ENCODE measurements at places on chromosomes 13 and 19.

GRCh38 chr13:84870190-84870589, 929.0 kb downstream of the SLITRK6 start:
- no peak for DNase-seq

DNA sequence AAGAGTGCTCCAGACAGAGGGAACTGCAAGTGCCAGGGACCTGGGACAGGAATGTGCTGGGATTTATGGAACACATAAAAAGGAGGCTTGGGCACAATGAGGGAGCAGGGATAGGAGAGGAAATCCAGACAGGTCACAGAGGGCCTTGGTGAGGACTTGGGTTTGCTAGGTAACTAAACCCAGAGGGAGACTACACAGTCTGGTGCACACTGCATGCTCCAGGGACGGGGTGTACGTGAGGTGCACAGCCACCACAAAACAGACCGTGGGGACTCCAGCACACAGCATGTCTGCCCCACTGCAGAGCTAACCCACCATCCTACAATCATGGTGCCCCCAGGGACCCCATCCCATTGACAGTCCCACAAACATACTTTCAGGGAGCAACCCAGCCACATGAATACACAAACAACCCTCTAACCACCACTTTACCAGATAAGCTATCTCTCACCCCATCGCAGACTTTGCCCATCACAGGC, 5.5 kb upstream of the ZFP36 start:
- DNase-seq, result no peak

DNA sequence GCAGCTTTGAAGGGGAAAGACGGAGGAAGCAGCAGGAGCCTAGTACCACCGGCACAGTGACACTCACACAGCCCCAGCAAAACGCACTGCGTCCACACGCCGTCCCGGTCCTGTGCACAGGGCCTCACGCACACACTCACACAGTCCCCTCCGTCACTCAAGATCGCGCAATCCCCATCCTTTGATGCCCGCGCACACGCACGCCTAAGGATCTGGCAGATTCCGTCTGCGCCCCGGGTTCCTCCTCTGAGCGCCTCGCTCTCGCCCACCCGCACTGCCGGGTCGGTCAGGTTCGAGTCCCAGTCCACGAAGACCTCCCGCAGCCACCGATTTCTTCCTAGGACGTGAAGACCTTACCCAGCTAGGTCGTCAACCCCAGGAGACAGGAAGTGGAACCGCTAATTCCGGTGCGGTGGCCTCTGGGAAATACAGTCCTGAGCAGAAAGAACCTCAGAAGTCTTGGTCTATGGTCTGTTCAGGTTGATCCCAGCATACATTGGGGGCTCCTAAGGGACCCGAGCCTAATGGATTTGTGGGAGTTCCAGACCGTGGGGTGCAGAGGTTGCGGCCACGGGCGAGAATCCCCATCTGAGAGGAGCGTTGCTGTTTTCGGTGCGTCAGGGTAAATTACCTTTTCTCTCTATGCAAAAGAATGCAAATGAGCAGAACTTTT, at the start of gene ZNF780B:
Gene ZNF780B, minus strand, starts transcription at position 400 of the 673 bp plus-strand sequence. CDS start 5,899 bp downstream, outside the sequence.
- DNase-seq, result peak; percentile 65

- DNase-seq, result no peak
Measured at GRCh38 chr13:99331881-99332293, 24.7 kb upstream of the GPR183 start.

GRCh38 chr19:9043524-9043923, 33.3 kb upstream of the MUC16 start:
- DNase-seq, result no peak

- DNase-seq, result no peak
Measured at GRCh38 chr13:48624016-48624415, 29.7 kb upstream of the CYSLTR2 start.

- no peak for DNase-seq
Measured at GRCh38 chr19:44142059-44142433, 692 bp downstream of the ZNF234 start.

- DNase-seq, result no peak
Measured at GRCh38 chr13:58500938-58501337, 869.4 kb downstream of the PCDH17 start.

- no peak for DNase-seq
Measured at GRCh38 chr13:53201454-53202225, 173.0 kb downstream of the OLFM4 start.

DNA sequence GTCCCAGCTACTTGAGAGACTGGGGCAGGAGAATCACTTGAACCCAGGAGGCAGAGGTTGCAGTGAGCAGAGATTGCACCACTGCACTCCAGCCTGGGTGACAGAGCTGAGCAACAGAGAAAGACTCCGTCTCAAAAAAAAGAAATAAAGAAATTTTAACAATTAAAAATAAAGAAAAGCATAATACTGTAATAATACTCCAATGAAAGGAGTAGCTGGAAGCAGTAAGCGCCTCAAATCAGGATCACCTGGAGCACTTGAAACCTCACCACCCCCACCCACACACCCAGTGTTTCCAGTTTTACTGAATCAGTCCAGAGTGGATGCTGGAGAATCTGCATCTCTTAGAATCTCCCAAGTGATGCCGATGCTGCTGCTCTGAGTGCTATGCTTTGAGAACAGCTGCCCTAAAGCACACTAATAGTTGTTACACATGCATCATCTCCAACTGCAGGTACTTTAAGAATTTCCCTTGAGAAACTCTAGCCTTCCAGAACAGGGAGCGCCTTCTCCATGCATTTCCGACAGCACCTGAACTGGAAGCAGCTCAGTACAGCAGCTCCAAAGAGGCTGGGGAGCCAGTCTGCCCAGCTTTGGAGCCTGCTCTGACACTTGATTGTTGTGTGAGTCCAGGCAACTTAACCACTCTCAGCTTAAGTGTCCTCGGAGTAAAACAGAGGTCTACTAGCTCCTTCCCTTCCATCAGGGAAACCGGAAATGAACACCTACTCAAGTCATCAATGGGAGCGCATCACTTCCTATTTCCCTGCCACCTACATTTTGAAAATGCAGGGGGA, 2.9 kb downstream of the ABCC4 start:
- no peak for DNase-seq

- DNase-seq, result no peak
Measured at GRCh38 chr19:5074407-5074806, 105.5 kb downstream of the KDM4B start.

DNA sequence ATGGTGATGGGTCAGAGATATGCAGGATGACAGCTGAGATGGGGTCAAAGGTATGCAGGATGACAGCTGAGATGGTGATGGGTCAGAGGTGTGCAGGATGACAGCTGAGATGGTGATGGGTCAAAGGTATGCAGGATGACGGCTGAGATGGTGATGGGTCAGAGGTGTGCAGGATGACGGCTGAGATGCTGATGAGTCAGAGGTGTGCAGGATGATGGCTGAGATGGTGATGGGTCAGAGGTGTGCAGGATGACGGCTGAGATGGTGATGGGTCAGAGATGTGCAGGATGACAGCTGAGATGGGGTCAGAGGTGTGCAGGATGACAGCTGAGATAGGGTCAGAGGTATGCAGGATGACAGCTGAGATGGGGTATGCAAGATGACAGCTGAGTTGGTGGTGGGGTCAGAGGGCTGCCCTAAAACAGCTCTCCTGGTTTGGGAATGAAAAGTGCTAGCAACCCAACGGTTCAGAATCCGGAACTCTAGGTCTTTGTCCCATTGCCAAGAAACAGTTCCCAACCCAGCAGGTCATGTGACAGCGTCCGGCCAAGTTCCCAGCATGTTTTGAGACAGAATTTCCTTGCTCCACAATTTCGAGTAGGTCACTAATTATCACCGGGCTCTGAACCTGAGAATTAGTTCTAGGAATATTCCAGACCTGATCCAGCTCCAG, 3.2 kb downstream of the SELENOW start:
- DNase-seq, result no peak

DNA sequence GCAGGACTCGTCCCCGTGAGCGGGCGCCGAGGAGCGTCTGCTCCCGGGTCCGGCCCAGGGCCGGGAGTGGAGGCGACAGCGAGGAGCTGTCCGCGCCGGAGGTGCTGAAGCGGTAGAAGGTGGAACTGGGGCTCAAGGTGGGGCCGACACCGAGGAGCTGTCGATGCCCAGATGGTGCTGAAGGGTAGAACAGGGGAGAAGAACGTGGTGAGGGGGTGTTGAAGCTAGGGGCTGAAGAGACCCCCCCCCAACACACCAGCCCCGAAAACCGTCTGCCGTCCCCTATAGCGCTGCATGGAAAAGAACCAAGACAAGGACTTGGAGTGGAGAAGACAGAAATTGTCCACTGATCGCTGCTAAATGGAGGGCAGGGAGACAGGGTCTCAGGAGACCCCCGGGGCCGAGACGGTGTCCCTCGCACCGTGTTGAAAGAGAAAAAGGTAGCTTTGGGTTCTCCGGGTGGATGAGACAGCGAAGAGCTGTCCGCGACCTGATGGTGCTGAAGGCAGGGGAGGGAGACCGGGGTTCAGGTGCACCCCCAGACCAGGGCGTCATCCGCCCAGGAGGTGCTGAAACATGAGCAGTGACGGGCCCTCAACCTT, 7.1 kb upstream of the PDE4C start:
- DNase-seq, result peak; percentile 22

- DNase-seq, result no peak
Measured at GRCh38 chr13:39406688-39407087, 196.3 kb downstream of the LHFPL6 start.

- DNase-seq, result no peak
Measured at GRCh38 chr13:88925954-88926353, 1254.8 kb downstream of the SLITRK5 start.

DNA sequence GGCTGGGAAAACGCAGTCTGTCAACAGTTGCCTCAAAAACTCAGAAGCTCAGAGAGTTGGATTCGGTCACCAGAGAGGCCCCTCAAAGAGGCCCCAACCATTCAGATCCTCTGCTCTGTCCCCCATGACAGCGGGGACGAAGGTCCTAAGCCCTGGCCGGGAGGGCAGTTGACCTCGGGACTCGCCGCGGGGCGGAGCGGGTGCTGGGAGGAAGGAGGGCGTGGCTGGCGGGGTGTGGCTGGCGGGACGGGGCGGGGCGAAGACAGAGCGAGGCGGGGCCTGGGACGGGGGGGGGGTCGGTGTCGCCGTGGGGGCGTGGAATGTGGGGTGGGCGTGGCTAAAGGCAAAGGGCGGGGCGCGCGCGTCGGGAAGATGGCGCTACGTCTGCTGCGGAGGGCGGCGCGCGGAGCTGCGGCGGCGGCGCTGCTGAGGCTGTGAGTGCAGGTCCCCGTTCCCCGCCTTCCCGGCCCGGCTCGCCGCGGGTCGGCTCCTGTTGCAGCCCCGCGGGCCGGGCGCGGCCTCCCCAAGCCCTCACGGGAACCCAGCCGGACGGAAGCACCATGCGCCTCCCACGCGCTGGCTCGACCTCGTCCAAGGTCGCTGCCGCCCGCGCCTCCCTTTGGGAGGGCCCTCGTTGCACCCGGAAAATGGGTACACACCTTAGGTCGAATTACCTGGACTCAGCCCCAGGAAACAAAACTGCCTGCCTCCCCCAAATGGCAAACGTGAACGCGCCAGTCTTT, 105.2 kb downstream of the TM9SF2 start:
- DNase-seq, result peak; percentile 93

DNA sequence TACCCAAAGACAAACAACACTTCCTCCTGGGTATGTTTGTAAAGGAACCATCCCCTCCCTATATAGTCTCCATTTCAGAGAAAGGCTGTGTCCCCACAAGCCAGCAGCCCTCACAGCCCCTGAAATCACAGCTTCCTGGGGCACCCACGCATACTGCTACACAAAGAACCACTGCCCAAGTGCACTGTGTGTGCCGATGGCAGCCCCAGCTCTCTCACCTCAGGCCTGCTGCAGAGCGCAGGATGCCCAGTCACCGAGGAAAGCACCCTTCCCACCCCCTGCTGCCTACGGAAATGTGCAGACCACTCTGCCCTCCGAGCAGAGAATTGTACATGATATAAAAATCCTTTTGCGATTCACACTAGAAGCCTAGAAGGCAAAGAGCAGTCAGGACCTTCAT, 39.4 kb downstream of the SOHLH2 start:
- DNase-seq, result no peak

GRCh38 chr19:38107129-38107528, 116.9 kb downstream of the DPF1 start:
- no peak for DNase-seq

DNA sequence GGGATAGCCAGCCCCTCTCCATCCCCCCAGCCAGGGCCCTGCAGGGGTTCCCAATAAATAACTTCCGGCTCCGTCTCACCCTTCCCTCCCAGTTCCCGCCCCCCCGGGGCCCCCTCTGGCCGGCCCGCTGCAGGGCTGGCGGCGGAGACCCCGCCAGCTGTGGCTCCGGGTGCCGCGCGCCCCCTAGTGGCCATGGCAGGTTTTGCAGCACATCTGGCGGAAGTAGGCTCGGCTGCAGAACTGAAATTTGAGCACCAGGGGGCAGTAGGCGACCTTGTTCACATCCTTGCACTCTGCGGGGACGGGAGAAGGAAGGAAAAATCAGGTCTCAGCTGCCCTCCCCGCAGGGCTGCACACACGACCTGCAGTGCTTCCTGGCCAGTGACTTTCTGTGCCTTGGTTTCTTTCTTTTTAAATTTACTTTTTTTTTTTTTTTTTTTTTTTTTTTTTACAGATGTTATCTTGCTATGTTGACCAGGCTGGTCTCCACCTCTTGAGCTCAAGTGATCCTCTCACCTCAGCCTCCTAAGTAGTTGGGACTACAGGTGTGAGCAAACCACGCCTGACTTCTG, 3.6 kb upstream of the MYO1F start:
- peak; percentile 86 for DNase-seq

DNA sequence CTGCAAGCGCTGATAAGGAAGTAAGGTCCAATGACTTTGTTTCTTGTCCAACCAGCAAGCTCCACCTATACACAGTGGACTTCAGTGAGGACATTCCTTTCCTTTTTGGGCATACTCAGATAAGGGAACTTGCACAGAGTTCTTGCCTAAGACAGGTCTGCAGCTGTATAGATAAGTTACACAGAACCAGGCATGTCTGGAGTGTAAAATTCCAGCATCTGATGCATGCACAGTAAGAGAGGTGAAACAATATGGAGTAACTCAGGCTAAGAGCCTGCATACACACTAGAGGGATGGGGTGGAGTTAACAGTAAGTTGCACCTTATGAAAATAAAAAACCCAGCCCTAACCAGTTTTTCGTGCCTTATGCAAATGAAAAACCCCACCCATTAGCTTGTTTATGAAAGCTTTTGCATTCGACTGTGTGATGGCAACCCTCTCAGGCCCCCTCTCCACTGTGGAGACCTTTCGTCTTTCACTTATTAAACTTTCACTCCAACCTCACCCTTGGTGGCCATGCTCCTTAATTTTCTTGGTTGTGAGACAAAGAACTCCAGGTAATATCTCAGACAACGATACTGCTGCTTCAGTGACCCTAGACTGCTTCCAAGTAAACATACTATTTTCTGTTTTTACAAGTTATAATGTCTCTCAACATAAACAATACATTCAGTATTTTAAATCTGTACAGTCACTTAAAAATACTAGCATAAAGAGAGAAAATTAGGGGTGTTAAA, 2859.0 kb upstream of the PCDH20 start:
- no peak for DNase-seq

- no peak for DNase-seq
Measured at GRCh38 chr19:41339936-41340335, 13.8 kb downstream of the TGFB1 start.

- DNase-seq, result no peak
Measured at GRCh38 chr13:98912846-98913245, 65.0 kb downstream of the DOCK9 start.

DNA sequence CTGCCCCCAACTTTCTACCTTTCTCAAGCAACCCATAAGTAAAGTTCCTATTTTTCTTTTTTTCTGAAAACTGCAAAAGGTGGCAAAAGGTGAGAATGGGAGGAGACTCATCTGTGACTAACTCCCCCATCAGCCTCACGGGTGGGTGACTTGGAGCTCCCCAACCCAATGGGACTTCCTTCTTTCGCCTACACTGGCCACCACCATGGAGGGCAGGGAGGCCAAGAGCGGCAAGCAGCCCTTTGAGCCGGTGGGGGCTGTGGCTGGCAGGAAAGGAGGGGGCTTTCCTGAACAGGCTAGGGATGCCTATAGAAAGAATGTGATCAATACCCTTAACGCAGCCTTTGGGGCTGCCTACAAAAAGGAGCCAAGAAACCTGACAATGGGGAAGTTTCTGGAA, 16.5 kb downstream of the IRS2 start:
- no peak for DNase-seq
